ENCODE measurements at places on chromosomes 6 and 20.

DNA sequence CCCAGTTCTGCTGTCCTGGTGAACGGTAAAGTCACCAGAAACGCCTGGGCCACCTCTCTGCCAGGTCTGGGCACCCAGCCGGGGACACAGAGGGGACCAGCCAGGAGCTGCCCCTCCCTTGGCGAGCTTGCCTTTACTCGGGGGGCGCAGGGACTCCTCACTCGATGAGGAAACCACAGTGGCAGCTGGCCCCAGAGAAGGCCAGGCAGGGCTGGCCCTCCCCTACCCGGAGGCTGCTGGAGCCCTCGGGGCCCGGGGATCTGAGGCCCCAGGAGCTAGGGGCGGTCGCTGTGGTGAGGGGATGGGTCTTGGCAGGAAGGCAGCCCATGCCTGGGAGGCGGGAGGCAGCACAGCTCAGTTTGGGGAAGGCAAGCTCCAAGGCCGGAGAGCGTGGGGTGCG, 80.4 kb upstream of the SLCO4A1 start:
- no peak for DNase-seq

GRCh38 chr6:84332139-84333034, 104.9 kb upstream of the CEP162 start:
- DNase-seq, result no peak

DNA sequence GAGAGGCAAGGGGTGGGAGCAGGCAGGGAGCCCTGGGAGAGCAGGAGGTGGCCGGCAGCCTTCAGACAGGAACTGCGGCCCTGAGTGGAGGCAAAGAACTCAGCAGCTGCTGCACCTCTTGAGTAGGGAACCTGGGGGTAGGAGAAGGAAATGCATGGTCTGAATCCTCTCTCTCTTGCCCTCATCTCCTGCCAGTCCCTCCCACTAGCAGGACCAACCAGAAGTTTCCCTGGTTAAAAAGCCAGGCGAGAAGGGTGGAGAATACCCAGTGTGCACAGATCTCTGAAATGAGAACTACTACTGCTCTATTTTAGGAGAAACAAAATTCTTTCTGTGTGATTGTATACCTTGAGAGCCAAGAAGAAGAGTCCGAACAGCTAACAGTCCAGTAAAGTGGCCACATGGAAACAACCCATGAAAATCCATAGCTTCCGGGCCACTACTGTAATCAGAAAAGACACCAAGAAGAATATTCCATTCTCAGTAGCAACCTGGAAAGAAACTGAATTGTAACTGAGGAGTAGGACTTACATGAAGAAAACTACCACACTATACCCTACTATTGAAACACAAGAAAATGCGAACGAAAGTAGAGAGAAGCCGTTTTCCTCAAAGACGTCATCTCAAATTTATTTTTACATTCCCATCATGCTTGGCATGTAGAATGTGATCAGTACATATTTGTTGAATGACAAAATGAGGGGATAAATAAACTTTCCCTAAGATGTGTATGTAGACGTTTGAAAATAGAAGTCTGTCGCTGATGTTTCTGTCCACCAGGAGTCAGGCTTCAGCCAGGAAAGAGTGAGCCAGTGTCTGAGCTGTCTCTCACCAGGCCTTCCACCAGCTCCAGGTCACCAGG, 25.6 kb downstream of the WRNIP1 start:
- peak; percentile 62 for DNase-seq

- no peak for DNase-seq
Observed at GRCh38 chr20:15658295-15658694, 915.0 kb downstream of the KIF16B start.

- DNase-seq, result no peak
Observed at GRCh38 chr6:126821706-126822105, 296.8 kb upstream of the RSPO3 start.

- DNase-seq, result no peak
Observed at GRCh38 chr6:169312658-169313346, 59.2 kb upstream of the THBS2 start.

GRCh38 chr6:36853325-36853724, 14.1 kb upstream of the CPNE5 start:
- DNase-seq, result no peak

- DNase-seq, result no peak
Observed at GRCh38 chr6:72412709-72413044, 209.2 kb upstream of the KCNQ5 start.

GRCh38 chr6:98894810-98895209, 52.9 kb downstream of the FBXL4 start:
- no peak for DNase-seq

- no peak for DNase-seq
Observed at GRCh38 chr6:142822383-142822782, 122.6 kb downstream of the HIVEP2 start.

DNA sequence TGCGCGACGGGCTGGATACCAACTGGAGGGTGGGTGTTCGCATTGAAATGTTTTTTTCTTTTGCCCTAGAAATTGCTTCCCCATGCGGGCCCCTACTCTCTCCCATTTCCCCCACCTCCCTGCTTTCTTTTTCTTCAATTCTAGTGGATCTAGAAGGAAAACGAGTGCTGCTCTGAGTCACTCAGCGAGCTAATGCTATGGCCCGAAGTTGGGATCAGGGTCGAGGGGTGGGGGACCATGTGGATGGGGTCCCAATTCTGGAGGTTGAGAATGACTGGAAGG, 71.5 kb downstream of the SOX4 start:
- no peak for DNase-seq

DNA sequence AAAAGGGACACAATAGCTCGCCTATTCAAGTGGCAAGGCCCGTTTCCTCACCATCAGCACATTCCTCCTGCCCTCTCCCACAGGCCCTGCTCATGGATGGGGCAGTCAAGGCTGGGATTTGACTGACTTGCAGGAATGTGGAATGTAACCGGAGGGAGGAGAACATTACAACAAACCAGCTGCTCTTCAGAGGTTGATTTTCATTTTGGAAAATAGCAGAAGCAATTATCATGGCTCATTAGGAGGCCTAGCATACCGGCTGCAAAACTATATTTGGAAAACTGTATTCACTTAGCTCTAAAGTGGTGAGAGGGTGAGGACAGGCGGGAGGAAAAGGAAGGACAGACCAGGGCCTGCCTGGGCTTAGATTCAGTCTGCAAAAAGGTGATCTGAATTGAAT, 283.7 kb downstream of the CD83 start:
- DNase-seq, result no peak

- DNase-seq, result no peak
Observed at GRCh38 chr6:35018746-35019145, 122.4 kb downstream of the TCP11 start.

- DNase-seq, result no peak
Observed at GRCh38 chr6:137570393-137570792, 76.2 kb upstream of the OLIG3 start.

- no peak for DNase-seq
Observed at GRCh38 chr6:100663219-100663863, 198.6 kb upstream of the SIM1 start.

- no peak for DNase-seq
Observed at GRCh38 chr6:166673309-166673708, 46.3 kb upstream of the RPS6KA2 start.

DNA sequence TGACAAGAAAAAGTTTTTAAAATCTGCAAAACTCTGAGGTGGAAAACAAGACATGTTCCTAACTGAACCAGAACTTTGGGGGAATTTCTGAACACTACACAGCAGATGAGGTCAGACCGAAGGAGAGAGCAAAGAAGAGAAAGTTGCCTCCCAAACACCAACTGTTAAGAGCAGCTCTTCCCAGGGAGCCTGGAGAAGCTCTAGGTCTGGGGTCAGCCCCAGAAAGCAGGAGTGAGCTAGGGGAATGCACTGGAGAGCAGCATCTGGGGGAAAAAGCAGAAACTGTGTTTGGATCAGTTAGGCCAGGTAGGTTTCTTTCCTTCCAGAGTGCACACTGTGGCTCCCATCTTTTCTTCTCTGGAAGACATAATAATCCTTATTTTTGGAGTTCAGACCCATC, 41.3 kb downstream of the FKBP5 start:
- DNase-seq, result no peak

- peak; percentile 48 for DNase-seq
Observed at GRCh38 chr6:98833307-98834059, 891 bp upstream of the POU3F2 start.

GRCh38 chr6:51913265-51913664, 174.1 kb downstream of the PKHD1 start:
- DNase-seq, result no peak

GRCh38 chr20:41299899-41300298, 17.6 kb downstream of the ZHX3 start:
- no peak for DNase-seq

GRCh38 chr6:128358244-128358776, 162.1 kb downstream of the PTPRK start:
- no peak for DNase-seq

DNA sequence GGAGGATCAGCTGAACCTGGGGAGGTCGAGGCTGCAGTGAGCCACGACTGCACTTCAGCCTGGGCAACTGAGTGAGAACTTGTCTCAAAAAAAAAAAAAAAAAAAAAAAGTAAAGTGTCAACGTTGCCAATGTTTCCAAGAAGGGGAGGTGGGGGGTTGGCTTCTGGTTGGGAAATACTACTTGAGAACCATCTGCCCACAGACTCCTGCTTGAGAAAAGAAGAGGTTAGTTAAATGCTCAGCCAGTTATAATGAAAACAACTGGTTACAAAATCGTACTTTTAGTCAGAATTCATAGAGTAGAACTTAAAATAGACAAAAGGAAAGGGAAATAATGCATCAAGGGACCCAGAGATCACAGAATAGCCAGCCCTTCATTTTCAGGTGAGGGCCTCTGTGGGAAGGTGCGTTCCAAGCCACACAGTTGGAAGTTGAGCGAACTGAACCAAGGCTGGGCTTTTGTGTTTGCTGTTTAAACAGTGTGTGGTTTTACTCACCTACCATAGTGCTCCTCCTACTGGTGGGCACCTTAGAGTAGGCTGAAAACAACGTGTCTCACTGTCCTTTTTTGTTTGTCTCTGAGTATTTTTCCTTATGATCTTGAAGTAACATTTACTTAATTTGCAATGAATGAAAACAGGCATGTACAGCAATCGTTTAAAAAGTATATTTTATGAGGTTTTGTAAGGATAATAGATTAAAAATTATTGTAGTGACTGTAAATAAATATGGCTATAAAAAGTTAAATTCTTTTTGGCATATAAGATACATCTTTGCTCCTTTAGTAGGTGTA, 200.7 kb downstream of the BCAS1 start:
- DNase-seq, result peak; percentile 43

- no peak for DNase-seq
Observed at GRCh38 chr6:111537528-111537920, 54.5 kb upstream of the REV3L start.

DNA sequence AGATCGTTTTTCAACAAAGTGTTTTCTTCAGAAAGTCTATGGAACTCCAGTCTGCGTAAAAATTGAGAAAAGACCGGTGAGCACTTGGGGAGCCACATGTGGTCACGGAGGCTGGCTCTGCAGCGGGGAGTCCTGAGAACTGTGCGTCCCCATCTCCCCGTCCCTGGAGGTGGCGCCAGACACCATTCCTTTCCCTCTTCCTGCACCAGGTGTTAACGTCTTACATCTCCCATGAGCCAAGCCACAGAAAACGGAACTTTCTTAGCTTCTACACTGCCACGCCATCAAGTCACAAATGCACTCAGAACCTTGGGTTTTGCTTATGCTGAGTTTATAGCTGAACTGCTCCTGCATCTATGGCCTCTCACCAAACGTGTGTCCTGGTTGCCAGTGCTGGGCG, 62.6 kb downstream of the GINS1 start:
- DNase-seq, result peak; percentile 49

- no peak for DNase-seq
Observed at GRCh38 chr6:139882977-139883728, 508.7 kb upstream of the CITED2 start.

GRCh38 chr6:130376936-130377335, 11.1 kb downstream of the TMEM200A start:
- DNase-seq, result no peak

DNA sequence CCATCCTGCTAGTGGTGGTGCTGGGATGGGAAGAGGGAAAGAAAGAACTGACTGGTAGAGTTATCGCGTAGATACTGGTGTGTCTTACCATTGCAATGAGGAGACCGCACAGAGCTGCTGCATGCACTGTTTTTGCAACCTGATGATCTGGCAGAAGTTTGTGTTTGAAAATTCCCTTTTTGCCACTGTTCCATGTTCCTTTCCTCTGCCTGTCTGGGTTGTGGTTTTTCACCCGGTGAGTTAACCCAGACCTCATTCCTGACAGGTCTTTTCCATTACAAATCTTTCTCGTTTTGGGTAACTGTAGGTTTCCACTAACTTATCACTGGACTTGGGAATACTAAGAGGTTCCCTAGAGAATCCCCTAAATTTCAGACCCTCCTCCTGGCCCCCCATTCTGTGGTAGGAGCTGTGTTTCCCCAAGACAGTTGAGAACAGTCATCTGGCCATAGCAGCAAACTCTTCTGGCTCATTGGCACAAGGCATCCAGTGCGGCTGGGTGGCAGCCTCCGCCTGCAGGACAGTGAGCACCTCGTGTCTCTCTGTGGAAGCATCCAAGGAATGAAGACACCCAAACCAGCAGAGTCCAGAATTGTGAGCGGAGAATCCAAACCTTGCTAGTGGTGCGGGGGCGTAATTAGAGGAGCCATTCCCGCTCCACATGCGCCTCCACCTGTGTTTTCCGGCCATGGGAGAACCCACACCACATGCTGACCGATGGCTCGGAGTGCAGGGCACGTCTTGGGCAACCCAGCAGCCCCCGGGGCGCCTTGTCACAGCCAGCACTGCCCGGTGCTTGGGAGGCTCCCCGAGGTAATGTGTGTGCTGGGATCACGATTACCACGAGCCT, 32.8 kb downstream of the ERMARD start:
- DNase-seq, result no peak

- no peak for DNase-seq
Observed at GRCh38 chr6:111478749-111479148, 4.3 kb downstream of the REV3L start.

DNA sequence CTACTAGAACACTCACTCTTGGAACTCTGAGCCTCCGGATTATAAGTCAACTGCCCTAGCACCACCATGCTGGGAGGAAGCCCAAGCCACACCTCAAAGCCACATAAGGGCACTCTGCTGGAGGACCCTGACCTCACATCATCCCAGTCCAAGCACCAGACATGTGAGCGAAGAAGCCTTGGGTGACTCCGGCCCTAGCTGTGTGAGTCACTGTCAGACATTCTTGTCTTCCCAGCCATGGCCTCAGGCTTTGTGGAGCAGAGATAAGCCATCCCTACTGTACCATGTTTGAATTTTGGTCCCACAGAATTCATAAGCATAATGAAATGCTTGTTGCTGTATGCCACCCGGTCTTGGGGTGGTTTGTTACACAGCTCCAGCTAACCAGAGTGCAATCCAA, 247.7 kb downstream of the SOD2 start:
- DNase-seq, result no peak

DNA sequence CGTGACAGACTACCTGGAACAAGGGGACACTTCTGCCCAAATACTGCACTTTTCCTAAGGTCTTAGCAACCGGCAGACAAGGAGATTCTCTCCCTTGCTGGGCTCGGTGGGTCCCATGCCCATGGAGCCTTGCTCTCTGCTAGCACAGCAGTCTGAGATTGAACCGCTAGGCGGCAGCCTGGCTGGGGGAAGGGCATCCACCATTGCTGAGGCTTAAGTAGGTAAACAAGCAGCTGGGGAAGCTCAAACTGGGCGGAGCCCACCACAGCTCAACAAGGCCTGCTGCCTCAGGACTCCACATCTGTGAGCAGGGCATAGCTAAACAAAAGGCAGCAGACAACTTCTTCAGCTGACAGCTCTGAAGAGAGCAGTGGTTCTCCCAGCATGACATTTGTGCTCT, 87.8 kb upstream of the ASCC3 start:
- DNase-seq, result no peak

Measured in glutamatergic neuron (in vitro differentiated cells).